Hematopoietic multipotent progenitor cell treated with erythropoietin and hydrocortisone succinate and interleukin-3 and kit ligand, for 4 days (in vitro differentiated cells): ENCODE measurements at places on chromosomes 1 and 21.

DNA sequence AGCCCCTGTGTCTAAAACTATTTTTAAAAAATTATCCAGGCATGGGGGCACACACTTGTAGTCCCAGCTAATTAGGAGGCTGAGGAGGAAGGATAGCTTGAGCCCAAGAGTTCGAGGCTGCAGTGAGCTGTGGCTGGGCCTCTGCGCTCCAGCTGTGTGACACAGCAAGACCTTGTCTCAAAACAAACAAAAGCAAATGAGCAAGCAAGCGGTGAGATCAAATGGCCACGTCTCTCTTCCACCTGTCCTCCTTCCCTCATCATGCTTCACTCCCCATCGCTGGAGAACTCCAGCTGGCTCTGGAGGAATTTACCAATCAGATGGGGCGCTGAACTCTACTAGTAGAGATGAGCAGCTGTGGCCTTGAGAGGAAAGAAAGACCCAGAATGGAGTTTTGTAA is 14.0 kb upstream of the REN start:
- no peak for DNase-seq

GRCh38 chr1:234731569-234732085 is 121.6 kb upstream of the IRF2BP2 start:
- DNase-seq: peak; percentile 69

DNA sequence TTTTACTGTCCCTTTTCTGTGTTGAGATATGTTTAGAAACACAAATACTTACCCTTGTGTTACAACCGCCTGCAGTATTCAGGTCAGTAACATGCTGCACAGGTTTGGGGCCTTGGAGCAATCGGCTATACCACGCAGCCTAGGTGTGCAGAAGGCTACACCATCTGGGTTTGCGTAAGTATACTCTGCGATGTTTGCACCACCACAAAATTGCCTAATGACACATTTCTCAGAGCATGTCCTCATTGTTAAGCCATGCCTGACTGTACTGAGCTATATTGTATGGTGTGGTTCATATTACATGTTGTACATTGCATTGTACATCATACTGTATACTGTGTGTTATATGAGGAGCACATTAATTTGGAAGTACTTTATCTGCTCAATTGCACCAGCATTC is 247.4 kb downstream of the RHOU start:
- DNase-seq: peak; percentile 46

DNA sequence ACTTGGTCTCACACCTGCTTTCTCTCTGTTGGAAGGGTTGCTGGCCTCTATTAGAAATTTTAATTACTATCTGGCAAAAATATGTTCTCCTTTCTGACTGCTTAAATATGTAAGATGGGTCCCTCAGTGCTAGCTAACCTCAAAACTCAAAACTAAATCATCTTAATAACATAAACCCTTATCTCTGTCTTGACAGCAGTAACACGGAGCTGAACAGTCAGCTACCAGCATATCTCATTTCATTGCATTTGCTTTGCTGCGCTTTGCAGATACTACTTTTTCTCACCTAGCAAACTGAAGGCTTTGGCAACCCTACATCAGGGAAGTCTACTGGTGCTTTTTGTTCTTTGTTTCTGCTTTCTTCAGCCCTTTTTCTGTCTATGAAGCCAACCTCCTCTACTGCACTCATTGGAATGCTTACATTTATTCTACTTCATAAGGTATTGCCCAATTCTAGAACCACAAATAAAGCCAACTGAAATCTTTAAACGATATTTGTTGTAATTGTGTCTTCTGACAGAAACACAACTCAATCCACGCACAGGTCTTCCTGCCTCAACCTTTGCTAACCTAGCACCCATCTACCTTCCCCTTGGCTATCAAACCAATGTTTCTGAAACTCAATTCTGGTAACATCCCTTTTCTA is 95.6 kb downstream of the RERE start:
- DNase-seq: peak; percentile 83

DNA sequence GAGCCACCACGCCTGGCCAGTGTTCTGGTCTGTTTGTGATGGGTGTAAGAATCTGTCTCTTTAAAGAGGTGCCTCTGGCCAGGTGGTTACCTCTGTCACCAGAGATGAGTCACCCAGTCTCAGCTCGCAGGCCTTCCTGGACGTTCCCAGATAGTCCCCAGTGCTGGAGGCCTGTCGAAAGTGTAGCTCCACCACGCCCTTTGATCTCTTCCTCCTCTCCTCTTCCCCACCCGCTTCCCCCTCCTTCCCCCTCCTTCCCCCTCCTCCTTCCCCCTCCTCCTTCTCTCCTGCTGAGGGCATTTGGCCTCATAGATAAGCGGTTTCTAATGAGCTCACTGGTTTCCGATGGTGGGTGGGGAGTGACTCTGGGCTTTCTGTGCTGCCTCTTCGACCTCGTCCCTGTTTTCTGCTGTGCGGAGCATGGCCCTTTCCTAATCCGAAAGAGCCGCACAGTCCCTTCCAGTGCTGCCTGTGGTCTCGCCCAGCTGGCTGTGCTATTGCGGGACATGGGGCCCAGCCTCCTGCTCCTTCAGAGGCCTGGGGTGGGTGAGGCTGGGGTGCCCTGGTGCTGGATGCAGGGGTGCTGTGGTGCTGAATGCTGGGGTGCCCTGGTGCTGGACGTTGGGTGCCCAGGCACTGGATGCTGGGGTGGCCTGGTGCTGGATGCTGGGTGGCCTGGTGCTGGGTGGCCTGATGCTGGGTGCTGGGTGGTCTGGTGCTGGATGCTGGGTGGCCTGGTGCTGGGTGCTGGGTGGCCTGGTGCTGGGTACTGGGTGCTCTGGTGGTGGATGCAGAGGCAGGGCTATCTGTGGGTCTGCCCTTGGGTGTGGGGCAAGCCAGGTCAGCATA is 19.2 kb downstream of the AGPAT3 start:
- peak; percentile 97 for DNase-seq
